ENCODE measurements at places on chromosomes 4 and X.
A peak's percentile ranks its signal among the peaks of the same experiment; 100 is the strongest.

- DNase-seq, result no peak
Measured at GRCh38 chrX:153374426-153374825, 26.7 kb downstream of the PNMA6E start.

DNA sequence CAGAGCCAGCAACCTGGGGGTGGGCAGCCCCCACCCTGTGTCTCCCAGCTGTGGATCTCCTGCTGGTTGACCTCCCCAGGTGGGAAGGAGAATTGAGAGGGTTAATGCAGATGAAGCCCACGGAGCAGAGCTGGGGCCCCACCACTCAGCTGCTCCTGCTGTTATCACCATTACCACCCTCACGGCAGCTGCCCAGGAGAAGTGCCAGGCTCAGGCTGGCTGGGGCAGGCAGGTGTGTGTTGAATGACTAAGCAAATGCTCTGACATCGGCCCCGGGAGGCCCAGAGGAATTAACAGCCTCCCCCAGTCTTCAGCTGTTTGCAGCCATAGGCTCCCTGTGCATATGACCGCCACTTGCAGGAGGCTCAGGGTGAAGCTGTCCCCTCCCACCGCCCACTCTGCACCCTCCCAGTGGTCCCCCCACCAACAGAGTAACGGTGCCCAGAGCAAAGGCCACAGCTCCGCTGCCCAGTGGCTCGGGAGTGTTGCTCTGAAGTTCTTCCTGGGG, 133.8 kb downstream of the CPZ start:
- no peak for DNase-seq

DNA sequence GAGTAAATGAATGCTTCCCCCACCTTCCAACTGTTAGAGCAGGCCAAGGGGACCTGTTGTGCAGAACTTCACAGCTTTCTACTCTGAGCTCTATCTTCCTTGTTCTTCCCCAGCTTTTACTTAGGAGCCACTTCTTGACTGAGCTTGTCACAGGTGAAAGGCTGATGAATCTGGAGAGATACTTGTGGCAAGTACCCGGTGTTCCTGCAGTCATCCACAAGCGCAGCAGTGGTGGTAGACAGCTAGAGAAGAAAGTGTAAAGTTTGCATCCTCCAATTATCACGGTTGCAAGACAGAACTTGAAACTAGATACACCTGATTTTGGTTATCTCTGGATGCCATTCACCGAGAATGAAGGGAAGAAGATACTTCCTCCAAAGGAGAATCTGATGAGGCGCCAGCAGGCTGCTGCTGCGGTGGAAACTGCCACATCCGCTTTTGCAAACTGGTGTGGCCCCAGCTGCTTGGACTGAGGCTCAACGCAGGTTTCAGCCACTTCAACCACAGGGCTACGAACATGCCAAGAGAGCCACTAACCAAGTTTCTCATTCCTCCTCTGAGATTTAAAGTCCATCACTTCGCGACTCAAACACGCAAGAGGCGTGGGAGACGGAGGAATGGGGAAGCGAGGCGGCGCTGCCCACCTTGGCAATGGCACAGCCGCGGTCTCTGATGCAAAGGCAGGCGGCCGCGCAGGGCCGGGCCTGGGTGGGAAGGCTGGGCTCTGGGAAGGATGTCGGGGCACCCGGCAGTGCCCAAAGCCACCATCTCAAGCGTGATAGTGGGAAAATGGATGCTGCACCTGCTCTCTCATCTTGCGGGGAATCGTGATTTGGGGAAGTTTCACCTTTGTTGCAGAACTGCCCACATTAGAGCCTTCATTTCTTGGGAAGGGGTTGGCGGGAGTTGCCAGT, 1.3 kb upstream of the FHIP1A start:
- DNase-seq, result no peak

DNA sequence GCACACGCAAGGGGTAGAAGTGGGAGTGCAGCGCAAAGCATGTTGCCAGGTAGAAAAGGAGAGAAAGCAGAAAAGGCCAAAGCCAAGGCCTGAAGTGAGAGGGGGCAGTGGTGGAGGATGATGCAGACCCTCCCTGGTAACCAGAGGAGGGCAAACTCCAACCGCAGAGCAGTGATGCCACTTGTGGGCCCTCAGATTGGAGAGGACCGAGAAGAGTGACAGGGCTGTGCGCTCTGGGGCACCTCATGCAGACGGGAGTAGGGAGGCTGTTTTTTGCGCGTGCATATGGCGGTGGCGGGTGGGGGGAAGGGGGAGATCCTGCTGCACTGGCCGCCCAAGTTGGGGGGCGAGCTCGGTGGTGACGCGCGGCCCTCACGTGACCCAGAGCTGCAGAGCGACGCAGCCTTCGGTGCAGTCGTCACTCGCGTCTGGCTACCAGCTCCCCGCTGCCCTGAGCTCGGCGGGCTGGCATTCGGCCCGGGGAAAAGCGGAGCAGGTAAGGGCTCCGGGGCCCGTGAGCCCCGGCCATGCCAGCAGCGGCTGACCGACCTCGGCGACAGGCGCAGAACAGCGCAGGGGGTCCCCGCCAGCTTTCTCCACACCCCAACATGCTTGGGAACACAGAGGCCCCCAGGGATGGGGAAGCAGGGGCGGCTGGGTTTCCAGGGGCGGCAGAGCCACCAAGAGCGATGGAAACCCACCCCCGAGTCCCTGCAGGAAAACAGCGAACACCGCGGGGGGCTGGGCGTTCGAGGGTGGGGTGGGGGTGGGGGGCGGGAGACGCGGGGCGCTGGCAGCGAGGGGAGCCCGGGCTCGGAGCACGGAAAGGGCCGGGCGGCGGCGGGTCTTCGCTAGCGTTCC, at the start of gene BEX3:
Gene BEX3 (plus strand): TSS at position 421 of the 861 bp plus-strand sequence. CDS start 984 bp downstream, outside the sequence.
- peak; percentile 77 for DNase-seq

GRCh38 chr4:9999956-10000561, 21.2 kb downstream of the SLC2A9 start:
- no peak for DNase-seq

DNA sequence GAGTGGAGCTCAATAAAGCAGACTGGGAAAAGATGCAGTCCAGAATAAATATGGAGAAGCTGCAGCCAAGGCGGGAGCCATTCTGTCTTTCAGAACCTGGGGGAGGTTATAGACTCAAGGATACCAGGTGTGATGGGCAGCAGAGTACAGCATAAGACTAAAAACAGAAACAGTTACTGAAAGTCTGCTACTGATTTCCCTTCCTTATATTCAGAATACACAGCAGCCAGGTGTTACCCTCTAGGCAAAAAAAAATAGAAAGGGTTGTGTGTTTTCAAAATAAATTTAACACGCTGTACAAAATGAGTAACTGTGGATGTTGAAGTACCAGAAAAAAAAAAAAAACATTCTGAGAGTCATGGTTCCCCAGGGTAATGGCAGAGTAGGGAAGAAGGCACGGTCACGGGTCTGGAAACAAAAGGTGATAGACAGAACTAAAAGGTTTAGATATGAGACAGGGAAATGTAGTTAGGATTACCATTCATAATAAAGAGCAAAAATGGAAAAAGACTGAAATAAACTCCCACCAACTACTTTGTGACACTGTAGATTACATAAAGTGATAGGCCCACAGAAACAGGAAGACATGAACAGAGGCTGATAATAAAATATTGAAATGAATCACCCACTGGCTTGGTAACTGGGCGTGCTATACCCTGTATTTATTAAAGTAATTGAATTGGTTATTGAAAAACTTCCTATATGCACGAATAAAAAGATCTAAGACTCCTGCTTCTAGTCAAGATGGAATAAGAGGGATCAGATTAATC, 10.8 kb upstream of the HHIP start:
- no peak for DNase-seq
